ENCODE measurements at places on chromosomes 7 and 10.
A peak's percentile ranks its signal among the peaks of the same experiment; 100 is the strongest.

- DNase-seq: no peak
These were observed 287.1 kb downstream of the WDR11 start for GRCh38 chr10:121138112-121138860.

DNA sequence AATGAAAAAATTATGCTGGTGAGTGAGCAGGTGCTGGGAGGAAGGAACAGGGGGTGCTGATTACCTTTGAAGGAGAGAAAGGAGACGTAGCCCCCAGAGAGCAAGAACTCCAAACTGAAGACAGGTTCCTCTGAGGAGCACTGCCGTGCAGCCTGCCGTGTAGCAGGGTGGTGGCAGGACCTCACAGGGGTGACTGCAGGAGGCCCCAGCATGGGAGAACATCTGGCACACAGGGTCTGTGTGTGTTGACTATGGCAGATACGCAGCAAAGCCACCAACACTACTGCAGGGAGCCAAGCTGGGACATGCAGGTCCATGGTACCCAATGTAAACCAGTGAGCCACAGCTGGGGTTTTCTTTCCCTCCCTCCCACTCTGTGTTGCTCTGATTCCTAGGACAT lies 192.1 kb upstream of the PDE1C start:
- DNase-seq: no peak

GRCh38 chr7:94295850-94296249 lies 98.8 kb upstream of the COL1A2 start:
- DNase-seq: no peak

DNA sequence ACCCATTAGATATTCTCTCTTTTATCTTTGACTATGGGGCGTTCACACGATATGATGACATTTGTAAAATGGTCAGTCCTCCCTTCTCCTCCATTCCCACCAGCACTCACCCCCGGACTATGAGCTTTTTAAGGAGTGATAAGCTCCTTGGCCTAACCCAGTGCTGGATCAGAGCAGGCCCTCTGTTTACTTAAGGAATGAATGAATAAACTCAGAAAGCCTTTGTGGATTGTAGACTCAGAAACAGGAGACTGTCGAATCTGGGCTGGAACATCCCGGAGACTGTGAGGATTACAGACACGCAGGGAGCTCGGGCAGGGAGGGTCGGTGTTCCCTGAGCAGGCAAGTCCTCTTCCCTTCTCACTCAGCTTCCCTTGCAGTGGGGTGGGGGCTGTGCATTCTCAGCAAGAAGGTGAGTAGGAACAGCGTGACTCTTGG lies 6.8 kb upstream of the ZCCHC24 start:
- no peak for DNase-seq

GRCh38 chr7:131105294-131105798 lies 222.3 kb upstream of the MKLN1 start:
- DNase-seq: no peak

- DNase-seq: no peak
These were observed 66.1 kb downstream of the LSMEM1 start for GRCh38 chr7:112546723-112547513.

DNA sequence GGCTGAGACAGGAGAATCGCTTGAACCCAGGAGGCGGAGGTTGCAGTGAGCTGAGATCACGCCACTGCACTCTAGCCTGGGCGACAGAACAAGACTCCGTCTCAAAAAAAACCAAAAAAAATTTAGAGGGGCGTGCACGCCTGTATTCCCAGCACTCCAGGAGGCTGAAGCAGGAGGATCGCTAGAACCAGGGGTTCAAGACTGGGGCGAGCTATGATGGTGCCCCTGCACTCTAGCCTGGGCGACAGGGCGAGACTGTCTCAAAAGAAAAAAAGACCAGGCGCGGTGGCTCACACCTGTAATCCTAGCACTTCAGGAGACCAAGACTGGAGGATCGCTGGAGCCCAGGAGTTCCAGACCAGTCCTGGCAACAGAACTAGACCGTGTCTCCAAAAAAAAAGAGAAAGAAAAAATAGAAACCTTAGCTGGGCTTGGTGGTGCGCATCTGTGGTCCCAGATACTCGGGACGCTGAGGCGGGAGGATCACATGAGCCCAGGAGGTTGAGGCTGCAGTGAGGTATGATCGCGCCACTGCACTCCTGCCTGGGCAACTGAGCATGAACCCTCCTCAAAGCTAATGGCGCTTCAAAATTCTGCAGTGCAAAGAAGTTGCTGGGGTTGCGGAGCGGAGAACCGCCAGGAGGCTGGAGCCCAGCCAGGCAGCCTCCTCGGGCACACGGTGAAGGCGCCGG lies 382 bp upstream of the MBLAC1 start:
- no peak for DNase-seq

- DNase-seq: no peak
These were observed 121.0 kb downstream of the SORBS1 start for GRCh38 chr10:95440038-95440725.

DNA sequence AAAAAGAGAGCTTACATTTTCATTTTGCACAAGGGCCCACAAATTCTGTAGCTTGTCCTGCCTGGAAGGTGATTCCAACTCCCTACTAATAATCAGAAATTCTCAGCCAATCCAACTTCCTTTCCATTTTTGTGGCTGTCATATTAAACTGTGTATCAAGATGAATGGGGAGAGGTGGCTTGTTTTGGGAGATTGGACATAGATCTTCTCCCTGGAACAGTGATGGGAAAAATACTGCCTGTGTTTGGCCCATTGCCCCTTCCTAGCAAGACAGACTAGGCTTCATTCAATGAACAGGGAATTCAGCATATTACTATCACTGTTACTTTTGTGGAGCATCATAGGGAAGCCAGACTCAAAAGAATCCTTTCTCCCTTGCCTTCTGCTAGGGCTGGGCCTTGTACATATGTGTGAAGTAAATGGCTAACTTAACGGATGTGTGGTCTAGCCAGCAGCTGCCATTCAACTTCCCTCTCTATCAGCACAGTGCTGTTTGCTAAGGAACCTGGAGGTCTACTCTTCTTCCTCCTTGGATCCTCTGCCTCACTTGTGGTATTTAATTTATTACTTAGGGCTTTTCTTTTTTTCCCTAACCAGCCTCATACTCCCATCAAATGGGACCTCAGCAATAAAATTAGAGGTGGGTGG lies 326.0 kb downstream of the BICC1 start:
- DNase-seq: no peak

GRCh38 chr7:7271094-7271874 lies 88.9 kb downstream of the C1GALT1 start:
- DNase-seq: no peak

- DNase-seq: no peak
These were observed 7.5 kb upstream of the GPER1 start for GRCh38 chr7:1080252-1080920.

DNA sequence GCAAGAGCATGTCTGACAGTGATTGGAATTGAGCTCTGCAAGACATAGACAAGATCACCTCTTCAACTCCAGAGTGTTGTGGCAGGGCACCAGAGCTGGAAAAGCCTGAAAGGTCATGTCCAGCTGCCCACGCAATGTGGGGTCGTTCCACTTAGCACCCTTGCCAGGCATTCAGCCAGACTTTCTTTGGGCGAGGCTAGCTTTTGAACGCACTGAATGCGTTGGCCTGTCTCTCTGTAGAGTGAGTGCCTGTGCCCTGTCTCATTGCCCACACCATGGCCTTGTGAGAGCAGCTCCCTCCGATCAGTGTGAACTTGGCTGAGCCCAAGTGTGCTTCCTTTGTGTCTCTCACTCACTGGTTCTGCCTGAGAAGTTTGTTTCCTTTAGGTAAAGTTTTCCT lies 23.3 kb downstream of the UBTD1 start:
- DNase-seq: no peak

DNA sequence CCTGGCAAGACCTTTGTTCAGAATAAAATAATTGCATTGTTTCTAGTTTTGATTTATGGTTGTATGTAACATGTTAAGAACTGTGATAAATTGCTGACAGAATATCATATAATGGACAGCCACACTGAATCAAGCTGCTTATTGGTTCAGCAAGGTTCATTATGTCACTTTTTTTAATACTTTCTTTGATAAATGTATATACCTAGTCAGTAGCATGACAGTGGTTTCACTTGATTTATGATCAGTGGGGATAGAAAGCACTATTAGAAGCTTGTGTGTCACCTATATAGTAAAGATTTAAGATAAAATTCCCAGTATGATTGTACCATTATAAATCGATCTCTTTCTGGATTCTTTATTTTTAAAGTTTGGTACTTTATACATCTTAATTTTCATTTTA lies 4.5 kb downstream of the BUB3 start:
- no peak for DNase-seq

DNA sequence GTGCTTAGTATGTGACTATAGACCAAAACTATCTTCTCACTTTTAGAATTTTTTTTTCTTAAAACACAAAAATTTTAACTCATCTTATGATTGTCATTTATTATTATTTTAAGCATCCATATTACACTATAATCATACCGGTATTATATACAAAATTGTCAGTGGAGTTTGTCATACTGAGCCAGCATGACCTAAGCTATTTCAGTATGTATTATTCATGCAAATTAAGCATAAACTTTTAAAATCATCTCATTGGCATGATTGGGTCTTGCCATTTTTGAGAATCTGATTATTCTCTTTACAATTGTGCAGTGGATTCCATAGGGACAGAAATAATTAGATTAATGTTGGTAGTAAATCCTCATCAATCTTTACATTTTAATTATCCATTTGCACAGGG lies 46.2 kb upstream of the STMP1 start:
- DNase-seq: no peak

- peak; percentile 42 for DNase-seq
These were observed at the start of gene FAS for GRCh38 chr10:88990384-88991160. TSS of gene FAS (plus strand) at chr10:88990798. CDS start at chr10:88990877, 79 bp downstream.

DNA sequence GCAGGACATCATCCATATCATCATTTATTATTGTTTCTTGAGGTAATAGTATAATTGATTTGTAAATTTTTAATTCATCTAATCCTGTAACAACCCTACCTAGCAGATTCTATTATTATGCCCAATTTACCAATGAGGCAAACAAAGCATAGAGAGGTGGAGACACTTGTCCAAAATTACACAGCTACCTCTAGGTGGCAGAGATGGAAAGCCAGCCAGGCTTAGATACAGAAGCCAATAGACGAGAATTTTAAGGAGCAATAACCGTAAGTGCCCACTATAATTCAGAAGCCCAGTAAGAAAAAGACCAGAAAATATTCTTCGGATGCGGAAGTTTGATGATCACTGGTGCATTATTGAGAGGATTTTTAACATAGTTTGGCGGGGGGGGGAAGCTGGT lies 54.0 kb downstream of the ANK3 start:
- no peak for DNase-seq

DNA sequence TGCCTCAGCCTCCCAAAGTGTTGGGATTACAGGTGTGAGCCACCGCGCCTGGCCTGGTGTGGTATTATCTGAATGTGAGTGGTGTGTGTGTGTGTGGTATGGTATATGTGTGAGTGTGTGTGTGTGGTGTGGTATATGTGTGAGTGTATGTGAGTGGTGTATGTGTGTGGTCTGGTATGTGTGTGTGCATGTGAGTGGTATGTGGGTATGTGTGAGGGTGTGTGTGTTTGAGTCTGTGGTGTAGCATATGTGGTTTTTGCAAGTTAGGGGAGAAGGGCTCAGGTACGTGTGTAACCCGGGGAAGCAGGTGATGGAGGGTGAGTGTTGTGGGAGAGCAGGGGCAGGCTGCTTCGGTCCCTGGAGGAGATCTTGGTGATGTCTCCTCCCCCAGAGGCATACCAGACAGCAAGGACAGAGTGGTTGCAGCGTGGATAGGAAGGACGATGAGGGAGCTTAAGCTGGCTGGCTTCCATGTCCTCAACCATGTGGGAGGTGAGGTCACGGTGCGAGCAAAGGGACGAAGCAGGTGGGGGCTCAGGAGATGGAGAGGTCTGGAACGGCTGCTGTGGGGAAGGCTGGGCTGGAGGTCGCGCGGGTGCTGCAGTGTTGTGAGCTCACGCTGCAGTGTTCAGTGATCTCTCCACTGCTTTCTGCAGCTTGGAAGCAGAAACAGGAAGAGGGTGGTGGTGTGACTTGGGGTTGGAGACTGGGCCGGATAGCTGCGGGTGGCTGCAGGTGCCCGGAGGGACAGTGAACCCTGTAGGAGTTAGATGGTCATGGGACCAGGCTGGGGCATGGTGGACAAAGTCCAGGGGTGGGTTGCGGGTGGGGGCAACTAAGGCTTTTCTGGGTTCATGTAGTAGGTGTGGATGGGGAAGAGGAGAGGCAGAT lies 5.0 kb downstream of the ZYX start:
- no peak for DNase-seq

GRCh38 chr7:64636386-64636785 lies 29.5 kb upstream of the ZNF107 start:
- no peak for DNase-seq

- DNase-seq: no peak
These were observed 43.4 kb downstream of the PSPH start for GRCh38 chr7:56007891-56008290.

- DNase-seq: no peak
These were observed 93.9 kb upstream of the PDGFA start for GRCh38 chr7:613442-614140.

GRCh38 chr7:75889826-75890225 lies 11.0 kb downstream of the RHBDD2 start:
- DNase-seq: no peak
